Effector memory CD8-positive, alpha-beta T cell (primary cell): ENCODE measurements at places on chromosomes 3 and 15.

DNA sequence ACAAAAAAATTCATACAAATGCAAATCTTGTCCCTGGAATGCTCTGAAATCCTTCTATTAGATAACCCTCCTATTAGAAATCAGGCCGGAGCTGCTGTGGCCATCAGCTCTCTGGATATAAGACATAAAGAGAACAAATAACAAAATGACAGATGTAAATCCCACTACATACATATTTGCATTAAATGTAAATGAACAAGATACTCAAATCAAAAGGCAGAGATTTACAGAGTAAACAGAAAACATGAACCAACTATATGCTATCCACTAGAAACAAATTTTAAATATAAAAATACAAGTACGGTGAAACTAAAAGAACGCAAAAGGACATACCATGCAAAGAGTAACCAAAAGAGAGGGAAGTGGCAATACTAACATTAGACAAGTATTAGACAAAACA is 10.7 kb downstream of the CYFIP1 start:
- no peak overlapping the region for H3K4me3 ChIP-seq
- H3K36me3 ChIP-seq: no peaks in the 10 kb centered on the region
- H3K4me1 ChIP-seq: peaks cover 4% of the 10 kb centered on the region

DNA sequence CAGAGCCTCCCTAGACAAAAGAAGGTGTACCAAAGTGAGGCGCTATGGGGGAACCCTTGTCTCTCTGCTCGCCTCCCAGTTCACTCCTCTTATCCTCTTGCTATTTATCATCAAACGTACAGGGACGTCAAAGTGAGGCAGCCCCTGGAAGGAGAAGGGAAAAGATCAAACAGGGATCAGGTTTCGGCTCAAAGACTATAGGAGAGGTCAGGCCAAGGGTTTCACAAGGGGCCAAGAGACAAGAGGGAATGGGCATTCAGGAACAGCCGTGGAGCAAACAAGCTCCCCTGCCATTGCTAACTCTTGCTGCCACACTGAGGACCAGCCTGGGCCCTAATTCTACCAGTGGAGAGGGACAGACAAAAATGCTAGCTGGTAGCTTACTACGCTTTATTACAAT is 168.7 kb downstream of the GREM1 start:
- no peaks in the 10 kb centered on the region for H3K27me3 ChIP-seq
- H3K36me3 ChIP-seq: no peaks in the 10 kb centered on the region
- no peak overlapping the region for H3K4me3 ChIP-seq
- H3K4me1 ChIP-seq: no peaks in the 10 kb centered on the region

GRCh38 chr3:100725935-100726513 is 16.7 kb downstream of the TFG start:
- H3K27me3 ChIP-seq: no peaks in the 10 kb centered on the region
- peaks cover 62% of the 10 kb centered on the region for H3K36me3 ChIP-seq
- H3K4me1 ChIP-seq: peaks cover 37% of the 10 kb centered on the region
- H3K27ac ChIP-seq: peak overlapping the region; percentile 55
- DNase-seq: no peak

DNA sequence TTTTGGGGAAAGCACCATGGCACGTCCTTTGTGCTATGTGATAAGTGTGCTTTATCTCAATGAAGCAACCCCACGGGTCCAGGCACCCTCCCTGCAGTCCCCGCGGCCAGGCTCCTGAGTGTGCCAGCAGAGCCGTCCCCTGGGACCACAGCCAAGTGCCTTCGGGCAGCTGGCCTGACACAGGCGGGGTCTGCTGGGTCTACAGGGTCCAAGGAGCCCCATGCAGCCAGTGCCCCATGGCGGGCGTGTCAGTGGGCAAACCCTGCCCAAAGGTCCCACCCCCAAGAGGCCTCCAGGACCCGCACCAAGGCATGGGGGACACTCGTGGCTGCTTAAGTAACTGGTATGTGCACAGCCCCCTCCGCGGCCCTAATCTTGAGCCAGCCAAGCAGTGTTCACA is 35.3 kb downstream of the KLHL25 start:
- H3K27me3 ChIP-seq: no peaks in the 10 kb centered on the region
- DNase-seq: no peak
- H3K36me3 ChIP-seq: peaks cover 24% of the 10 kb centered on the region
- no peak overlapping the region for H3K4me3 ChIP-seq

DNA sequence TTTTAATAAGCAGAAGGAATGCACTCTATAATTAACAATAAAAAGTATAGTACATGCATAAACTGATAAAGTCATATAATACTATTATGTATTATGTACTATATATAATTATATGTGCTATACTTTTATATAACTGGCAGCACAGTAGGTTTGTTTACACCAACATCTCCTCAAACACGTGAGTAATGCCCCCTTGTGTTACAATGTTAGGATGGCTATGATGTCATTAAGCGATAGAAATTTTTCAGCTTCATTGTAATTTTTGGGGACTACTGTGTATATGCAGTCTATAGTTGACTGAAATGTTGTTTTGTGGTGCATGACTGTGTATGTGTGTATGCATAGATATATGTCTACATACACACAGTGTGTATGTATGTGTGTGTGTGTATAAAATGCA is 100.6 kb downstream of the SLMAP start:
- DNase-seq: no peak
- H3K27ac ChIP-seq: no peak overlapping the region
- no peaks in the 10 kb centered on the region for H3K27me3 ChIP-seq
- H3K4me1 ChIP-seq: no peaks in the 10 kb centered on the region

GRCh38 chr3:81245043-81245442 is 516.4 kb downstream of the GBE1 start:
- no peak overlapping the region for H3K27ac ChIP-seq
- H3K4me1 ChIP-seq: no peaks in the 10 kb centered on the region
- no peaks in the 10 kb centered on the region for H3K36me3 ChIP-seq
- no peak overlapping the region for H3K4me3 ChIP-seq
- DNase-seq: no peak
- no peaks in the 10 kb centered on the region for H3K27me3 ChIP-seq

DNA sequence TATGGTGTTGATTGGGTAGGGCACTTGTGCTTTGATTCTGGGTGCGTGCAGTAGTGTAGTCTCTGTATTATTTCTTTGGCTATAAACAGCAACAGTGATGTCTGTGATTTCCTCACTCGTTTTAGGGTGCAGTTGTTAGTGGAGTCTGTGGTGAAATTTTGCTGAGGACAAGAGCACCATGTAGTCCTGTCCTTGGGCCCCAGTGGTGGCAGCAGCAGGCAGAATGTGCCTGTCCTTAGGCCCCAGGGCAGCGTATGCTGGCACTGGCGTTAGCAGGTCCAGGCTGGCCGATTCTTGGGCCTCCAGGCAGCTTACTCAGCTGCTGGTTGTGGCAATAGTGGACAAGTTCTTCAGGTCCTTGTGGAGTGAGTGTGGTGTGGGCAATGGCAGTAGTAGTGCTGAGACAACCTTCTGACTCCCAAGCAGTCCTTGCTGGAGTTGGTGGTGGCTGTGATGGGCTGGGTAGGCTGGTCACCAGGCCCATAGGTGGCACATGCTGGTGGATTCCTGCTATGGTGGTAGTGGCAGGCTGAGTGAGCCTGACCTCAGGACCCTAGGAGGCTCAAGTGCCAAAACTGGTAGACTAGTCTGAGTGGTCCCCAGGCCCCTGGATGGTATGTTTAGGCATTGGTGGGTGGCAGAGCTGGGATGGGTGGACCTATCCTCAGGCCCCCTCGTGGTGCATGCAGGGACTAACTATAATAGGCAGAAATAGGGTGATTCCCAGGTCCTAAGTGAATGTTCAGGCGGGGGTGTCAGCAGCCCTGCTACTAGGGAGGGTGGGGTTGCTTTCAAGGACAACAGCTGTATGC is 56.3 kb downstream of the TNFAIP8L3 start:
- H3K4me1 ChIP-seq: no peaks in the 10 kb centered on the region
- peaks cover 2% of the 10 kb centered on the region for H3K36me3 ChIP-seq
- no peak overlapping the region for H3K27ac ChIP-seq
- H3K27me3 ChIP-seq: peaks cover 6% of the 10 kb centered on the region
- no peak overlapping the region for H3K4me3 ChIP-seq
- no peak for DNase-seq

DNA sequence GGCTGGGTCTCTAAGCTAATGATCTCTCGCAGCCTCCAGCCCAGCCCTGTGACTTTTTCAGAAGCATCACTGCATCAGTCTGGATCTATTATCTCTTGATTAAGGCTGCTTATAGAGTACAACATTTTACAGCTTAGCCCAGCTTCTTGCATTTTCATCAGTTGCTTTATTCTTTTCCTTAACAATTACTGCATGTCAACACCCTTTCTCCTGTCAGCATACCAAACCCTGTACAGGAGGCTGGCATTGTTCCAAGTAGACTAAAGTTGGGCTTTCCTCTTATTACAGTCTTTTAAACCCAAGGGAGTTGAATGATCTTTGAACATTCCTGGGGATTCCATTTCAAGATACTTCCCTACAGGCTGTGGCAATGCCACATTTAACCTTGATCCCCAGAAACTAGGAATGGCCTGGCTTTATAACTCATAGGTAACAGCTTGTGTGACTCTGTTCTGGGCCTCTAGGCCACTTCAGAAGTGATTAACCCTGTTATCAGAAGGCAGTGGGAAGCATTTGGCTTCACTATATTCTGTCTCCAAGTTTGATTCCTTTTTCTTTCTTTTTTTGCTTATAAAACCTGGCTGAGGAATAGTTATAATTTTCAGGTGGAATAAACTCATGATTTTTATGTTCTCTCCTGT is 182.9 kb downstream of the KCNMB2 start:
- H3K36me3 ChIP-seq: no peaks in the 10 kb centered on the region
- H3K4me3 ChIP-seq: no peak overlapping the region
- no peaks in the 10 kb centered on the region for H3K4me1 ChIP-seq
- no peak overlapping the region for H3K27ac ChIP-seq

GRCh38 chr15:79195802-79196201 is 86.7 kb upstream of the ANKRD34C start:
- H3K27me3 ChIP-seq: peaks cover 47% of the 10 kb centered on the region
- no peak for DNase-seq
- no peaks in the 10 kb centered on the region for H3K4me1 ChIP-seq
- no peak overlapping the region for H3K27ac ChIP-seq
- no peak overlapping the region for H3K4me3 ChIP-seq

DNA sequence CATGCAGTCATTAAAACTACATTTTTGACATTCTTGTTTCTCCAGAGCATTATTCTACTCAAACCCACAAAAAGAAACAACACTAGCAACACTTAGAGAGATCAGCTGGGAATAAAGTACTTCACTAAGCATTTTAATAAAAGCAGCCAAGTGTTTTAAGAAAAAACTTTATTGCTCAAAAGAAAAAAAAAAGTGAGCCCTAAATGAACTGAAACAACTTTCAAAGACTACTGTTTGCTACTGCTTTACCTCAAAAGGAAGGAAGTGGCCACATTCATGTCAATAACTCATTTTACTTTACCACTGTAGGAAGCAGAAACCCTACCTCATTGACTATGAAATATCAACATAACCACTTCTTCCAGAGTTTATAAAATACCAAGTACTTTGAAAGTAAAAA is 91.3 kb downstream of the UACA start:
- no peak for DNase-seq
- peak overlapping the region; percentile 73 for H3K27ac ChIP-seq
- peak overlapping the region; percentile 54 for H3K4me3 ChIP-seq
- no peaks in the 10 kb centered on the region for H3K36me3 ChIP-seq
- peaks cover 7% of the 10 kb centered on the region for H3K27me3 ChIP-seq

- no peak within 1 kb of the TSS for H3K27ac ChIP-seq
- H3K4me1 ChIP-seq: no peaks in the 10 kb centered on the region
- H3K36me3 ChIP-seq: no peaks in the 10 kb centered on the region
- H3K4me3 ChIP-seq: no peak within 1 kb of the TSS
Measured at GRCh38 chr3:149377408-149378364, at the start of gene TM4SF1. Gene TM4SF1 (minus strand): TSS chr3:149377649. CDS start chr3:149377547, 102 bp downstream.

- peaks cover 6% of the 10 kb centered on the region for H3K36me3 ChIP-seq
- no peak overlapping the region for H3K4me3 ChIP-seq
- DNase-seq: no peak
- peak overlapping the region; percentile 39 for H3K27ac ChIP-seq
Measured at GRCh38 chr3:15384510-15385237, 42.7 kb downstream of the METTL6 start.

GRCh38 chr15:86919581-86919980 is 839.9 kb downstream of the AGBL1 start:
- H3K27ac ChIP-seq: no peak overlapping the region
- H3K36me3 ChIP-seq: no peaks in the 10 kb centered on the region
- H3K27me3 ChIP-seq: peaks cover 10% of the 10 kb centered on the region
- no peak for DNase-seq
- H3K4me1 ChIP-seq: no peaks in the 10 kb centered on the region

GRCh38 chr3:194536871-194537637 is 50.3 kb upstream of the ATP13A3 start:
- H3K27ac ChIP-seq: no peak overlapping the region
- no peak overlapping the region for H3K4me3 ChIP-seq
- no peak for DNase-seq

DNA sequence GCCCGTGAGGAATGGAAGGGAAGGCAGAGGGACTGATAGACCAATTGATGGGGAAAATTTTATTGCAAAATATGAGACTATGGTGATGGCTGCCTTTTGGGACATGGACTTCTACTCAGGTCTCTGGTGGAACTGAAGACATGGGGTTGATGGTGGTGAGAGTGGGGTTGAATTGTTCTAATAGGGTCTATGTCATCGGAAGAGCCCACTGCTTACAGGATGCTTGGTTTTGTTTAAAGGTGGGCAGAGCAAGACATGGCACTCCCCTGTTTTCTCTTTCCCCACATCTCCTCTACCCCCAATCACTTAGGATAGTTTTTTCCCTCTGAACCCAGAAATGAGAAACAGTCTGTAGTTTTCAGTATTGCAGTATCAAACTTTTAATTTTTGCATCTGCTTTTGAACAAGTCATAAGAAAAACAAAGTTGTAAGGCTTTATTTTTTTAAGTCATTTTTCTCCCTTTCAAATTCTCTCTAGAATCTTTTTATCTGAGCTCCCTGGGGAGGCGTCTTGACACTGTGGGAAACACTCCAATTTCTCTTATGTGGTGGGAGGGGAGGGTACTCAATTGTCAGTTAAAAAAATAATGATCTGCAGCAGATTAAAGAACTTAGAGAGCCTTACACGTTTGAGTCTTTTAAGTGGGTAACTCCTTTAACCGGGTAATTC is 276.2 kb upstream of the TBC1D5 start:
- H3K36me3 ChIP-seq: no peaks in the 10 kb centered on the region
- H3K4me1 ChIP-seq: no peaks in the 10 kb centered on the region

DNA sequence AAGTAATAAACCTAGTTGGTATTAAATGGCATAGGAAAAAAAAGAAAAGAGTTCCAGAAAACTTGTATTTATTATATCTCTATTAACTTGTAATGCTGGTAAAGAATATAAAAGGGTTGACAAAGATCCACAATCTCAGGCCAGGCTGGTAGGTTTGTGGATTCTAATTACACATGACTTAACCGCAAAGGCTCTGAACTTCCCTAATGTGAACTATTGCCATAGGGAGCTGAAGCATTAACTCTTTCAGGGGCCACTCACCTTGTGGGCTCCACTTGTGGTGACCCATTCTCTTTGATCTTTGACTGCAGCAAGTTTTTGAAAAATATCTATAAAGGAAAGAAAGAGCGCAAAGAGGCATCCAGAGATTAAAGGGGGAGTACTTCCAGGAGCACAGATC is 58.5 kb downstream of the NEK10 start:
- DNase-seq: no peak
- no peaks in the 10 kb centered on the region for H3K4me1 ChIP-seq
- no peaks in the 10 kb centered on the region for H3K27me3 ChIP-seq
- no peaks in the 10 kb centered on the region for H3K36me3 ChIP-seq
- no peak overlapping the region for H3K27ac ChIP-seq
